Activated effector memory CD4-positive, alpha-beta T cell treated with anti-CD3 and anti-CD28 coated beads, Interleukin-2, amount 50 U/mL, for 16 hours (primary cell): ENCODE measurements at places on chromosomes 3 and 15.

GRCh38 chr3:184186902-184187207, 856 bp downstream of the ABCF3 start:
- DNase-seq: no peak

DNA sequence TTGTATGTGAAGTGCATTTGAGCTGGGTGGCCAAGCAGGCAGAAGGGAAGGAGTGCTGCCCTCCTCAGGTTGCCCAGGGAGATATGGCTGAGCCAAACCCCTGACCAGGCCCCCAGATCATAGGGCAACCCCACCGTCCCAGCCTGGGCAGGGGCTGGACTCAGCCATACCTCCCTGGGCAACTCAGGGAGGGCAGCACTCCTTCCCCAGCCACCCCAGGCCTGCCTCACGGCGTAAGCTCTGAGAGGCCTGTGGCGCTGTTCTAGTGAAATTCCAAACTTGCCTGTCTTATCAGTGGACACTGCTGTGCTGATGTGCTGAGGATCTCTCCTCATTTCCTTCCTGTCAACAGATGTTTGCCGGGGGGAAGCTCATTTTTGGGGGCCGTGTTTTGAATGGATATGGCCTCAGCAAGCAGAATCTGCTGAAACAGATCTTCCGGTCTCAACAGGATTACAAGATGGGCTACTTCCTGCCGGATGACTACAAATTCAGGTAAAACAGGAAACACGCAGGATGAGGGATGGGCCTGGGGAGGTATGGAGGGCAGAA, 57.6 kb upstream of the FGD5 start:
- DNase-seq: no peak

- no peak for DNase-seq
These were observed 612 bp downstream of the C3orf38 start for GRCh38 chr3:88150371-88150770.

DNA sequence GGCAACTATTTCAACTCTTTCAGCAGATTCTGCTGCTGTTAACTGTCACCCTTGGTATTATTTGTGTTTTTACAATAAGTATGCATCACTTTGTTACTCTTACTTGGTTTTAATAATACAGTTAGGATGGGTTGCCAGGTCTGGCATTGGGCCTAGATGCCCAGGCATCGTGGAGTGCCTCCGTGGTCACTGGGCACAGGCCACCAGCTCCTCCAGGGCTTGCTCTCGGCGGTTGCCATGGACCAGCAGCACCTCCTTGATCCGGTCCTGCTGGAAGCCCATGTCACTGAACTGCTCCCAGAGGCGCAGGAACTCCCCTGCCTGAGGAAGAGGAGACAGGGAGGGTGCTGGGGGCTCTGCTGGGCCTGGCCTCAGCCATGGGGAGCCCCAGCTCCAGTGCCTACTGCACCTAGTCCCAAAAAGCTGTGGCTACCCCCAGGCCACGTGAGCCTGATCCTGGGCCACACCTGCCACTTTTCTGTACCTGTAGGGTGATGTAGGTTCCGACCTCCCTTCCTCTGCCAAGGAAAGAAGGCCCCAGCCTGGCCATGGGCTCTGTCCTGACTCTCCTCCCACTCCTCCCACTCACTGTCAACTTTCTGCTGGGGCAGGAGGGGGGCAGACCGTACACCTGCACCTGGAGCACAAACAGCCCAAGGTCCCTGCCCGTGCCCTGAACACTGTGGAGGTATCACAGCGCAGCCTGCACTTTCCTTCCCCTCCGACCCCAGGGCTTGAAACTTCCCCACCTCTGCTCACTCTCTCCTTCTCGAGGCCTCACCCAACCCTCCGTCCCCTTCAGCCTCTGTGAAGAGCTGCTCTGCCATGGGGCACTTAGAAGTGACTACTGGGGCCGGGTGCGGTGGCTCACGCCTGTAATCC, 16.6 kb downstream of the KBTBD13 start:
- DNase-seq: no peak

GRCh38 chr3:169528289-169528688, 135.2 kb downstream of the MECOM start:
- DNase-seq: no peak

GRCh38 chr3:30401971-30402370, 204.4 kb upstream of the TGFBR2 start:
- DNase-seq: no peak

DNA sequence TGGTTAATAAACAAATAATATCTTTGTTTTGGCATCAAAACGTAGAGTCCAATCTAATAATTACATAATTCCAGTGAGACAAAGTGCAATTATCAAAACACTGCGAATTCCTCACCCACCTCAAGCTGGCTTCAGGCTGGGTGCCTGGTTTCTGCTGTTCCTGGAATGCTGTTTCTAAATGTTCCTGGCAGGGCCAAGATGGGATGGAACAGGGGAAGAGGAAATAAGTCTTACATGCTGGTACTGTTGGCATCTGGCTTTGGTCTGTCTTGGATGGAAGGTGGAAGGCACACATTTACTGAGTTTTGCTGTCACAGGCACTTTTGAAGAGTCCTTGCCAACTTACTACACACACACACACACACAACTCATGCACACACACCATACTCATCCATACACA, 101.9 kb upstream of the SLCO3A1 start:
- no peak for DNase-seq

DNA sequence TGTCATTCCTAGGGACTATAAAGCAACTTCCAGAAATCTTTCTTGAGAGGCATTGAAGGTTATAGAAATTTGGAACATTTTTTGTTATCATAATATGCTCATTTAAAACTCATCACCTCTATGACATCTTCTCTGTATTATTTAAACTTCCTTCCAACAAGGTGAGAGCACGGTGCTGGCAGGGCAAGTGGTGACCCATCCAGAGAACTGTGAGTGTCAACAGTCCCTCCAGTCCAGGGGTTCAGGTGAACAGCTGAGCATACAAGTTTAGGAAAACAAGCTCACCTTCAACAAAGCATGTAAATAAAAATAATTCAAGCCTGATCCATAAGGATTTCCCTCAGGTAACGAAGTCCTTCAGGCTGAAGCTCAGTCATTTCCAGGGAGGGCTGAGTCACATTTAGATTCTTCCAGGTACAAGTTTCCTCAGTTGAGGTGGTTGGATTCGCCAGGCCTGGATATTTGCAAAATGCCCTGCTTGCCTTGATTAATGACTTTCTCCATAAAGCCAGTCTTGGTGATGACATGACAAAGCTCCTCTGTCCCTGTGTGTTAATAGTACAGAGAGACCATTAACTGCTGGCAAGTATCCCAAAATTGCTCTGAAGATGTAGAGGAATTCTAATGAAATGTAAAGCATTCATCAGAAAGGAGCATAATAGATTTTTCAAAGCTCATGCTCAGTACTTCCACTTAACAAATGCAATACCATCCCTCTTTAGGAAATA, 263.6 kb upstream of the GADL1 start:
- DNase-seq: no peak

DNA sequence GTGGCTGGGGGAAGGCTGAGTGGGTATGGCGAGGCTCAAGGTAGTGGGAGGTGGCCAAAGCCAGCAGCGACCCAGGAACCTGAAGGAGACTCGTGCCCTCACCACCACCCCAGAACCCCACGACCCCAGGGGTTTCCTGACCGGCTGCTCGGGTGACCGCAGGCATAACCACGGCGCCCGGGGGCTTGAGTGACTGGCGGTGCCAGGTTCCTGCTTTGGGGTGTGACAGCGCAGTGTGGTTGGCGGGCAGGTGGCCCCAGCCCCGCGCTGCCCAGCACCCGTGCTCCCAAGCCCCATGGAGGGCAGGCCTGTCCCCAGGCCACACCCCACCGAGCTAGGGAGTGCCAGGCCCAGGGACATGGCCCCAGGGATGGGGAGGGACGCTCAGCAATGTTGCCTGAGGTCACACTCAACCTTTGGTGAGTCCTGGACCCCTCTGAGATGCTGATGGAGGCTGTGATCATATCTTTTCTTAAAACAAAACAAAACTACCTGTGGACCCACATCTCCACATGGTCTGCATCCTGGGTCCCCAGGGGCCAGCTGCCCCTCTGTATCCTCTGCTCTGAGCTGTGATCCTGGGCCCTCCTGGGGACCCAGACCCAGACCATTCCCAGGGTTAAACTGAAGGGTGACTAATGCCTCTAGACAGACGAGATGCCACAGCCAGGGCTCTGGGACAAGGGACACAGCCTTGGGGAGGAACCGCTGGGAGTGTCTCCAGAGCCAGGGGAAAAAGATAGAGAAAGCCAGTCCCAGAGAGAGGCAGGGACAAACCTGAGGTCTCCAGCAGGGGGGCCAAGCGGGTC, 13.0 kb downstream of the DNAJB8 start:
- no peak for DNase-seq

DNA sequence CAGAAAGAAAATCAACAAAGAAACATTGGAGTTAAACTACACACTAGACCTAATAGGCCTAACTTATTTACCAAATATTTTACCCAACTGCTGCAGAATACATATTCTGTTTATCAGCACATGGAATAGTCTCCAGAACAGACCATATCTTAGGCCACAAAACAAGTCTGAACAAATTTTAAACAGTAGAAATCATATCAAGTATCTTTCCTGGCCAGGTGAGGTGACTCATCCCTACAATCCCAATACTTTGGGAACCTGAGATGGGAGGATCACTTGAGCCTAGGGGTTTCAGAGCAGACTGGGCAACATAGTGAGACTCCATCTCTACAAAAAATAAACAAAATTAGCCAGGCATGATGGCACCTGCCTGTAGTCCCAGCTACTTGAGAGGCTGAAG, 18.1 kb upstream of the KPNA4 start:
- DNase-seq: no peak

GRCh38 chr15:100310513-100311153, 31.1 kb downstream of the ADAMTS17 start:
- no peak for DNase-seq

- peak; percentile 19 for DNase-seq
These were observed 65.9 kb downstream of the CPN2 start for GRCh38 chr3:194285024-194285849.

DNA sequence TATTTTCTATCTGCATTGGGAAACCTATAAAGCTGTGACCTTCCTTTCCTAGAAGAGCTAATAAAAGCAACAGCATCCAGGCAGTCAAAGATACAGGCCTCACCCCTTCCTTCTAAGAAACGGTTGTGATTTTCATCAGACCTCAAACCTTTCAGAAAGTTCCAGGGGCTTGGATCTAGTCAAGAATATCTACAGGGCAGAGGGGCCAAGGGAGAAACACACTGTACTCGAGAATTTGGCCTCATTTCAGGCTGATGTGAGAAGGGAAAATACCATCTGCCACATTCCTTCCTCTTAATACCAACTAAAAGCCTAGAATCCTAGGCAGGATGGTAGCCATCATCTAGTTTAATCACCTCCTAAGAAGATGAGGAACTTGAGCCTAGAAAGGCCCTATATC, 24.5 kb upstream of the BCL6 start:
- DNase-seq: no peak

- no peak for DNase-seq
These were observed 730 bp downstream of the HIGD1A start for GRCh38 chr3:42803414-42804105.

DNA sequence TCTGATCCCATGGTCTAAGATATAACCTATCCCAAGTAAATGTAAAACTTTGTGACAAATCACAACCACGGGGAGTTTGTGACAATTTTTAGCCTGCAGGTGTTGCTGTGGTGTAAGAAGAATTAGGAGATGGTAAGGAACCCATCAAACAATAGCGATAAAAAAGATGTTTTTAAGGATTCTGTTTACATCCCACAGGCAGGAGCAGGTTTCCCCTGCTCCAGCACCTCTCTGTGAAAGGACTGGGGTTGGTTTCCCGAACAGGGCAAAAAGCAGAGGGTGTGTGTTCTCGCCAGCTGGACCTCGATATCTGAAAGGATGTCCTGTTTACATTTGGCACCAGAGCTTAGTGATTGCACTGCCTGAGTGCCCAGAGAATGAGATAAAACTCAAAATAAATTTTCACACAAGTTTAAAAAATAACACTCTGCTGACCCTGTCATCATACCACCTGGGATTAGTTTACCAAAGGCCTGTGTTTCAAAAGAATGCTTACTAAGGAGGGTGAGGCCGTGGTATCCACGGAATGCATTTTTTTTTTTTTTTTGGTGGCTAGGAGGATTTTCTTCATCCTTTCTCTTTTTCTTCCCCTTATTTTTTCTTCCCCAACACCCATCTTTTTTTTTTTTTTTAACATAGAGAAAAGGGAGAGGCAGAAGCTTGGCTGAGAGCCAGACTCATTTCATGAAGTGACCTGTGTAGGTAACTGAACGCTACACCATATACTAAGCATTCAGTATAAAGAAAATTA, 151.8 kb upstream of the DPH6 start:
- no peak for DNase-seq

DNA sequence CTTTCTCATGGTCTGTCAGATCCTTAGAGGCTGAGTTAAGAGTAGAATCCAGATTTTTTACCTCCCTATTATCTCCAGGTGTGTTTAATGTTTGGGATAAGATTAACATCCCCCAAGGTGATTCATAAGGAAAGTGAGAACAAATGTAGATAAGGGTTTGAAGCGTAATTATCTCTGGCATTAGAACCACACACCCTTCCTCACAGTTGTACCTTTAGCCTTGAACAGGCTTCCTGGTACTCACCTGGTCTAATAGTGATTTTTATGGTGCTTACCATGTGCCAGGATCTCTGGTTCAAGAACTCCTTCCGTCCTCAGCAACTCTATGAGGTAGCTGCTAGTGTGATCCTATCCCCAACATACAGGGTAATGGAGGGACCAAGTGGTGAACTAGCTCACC, 27.7 kb downstream of the SEMA6D start:
- no peak for DNase-seq

- no peak for DNase-seq
These were observed 514.5 kb upstream of the RGMA start for GRCh38 chr15:93603550-93603949.

- no peak for DNase-seq
These were observed 12.6 kb upstream of the FRMD5 start for GRCh38 chr15:44207643-44208042.

DNA sequence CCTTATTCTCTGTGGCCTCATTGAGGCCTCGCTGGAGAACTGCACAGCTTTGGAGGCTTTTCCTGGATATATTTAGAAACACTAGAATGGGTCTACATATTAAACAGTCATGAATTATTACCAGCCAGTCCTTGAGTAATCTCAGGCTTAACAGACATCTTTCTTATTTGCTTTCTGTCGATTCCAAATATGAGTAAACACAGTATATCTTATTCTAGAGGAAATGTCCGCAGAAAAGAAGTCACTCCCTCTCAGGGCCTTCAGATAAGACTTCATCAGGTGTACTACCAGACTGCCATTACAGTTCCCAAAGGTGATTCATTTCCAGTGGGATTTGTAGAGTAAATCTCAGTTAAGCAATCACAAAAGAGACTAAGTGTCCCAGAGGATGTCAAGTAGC, 310.7 kb downstream of the RBMS3 start:
- DNase-seq: no peak

GRCh38 chr3:68972358-68972979, 40.1 kb upstream of the TAFA4 start:
- DNase-seq: peak; percentile 68
